ENCODE measurements at places on chromosomes 3 and 15.

- peak; percentile 39 for DNase-seq
Observed at GRCh38 chr15:99504823-99505551, 60.8 kb upstream of the MEF2A start.

GRCh38 chr3:144429719-144430121 is 458.1 kb downstream of the DIPK2A start:
- DNase-seq = peak; percentile 26

GRCh38 chr15:90062023-90062442 is 40.2 kb downstream of the IDH2 start:
- DNase-seq = no peak

GRCh38 chr3:116059421-116060096 is 385.7 kb downstream of the LSAMP start:
- no peak for DNase-seq

DNA sequence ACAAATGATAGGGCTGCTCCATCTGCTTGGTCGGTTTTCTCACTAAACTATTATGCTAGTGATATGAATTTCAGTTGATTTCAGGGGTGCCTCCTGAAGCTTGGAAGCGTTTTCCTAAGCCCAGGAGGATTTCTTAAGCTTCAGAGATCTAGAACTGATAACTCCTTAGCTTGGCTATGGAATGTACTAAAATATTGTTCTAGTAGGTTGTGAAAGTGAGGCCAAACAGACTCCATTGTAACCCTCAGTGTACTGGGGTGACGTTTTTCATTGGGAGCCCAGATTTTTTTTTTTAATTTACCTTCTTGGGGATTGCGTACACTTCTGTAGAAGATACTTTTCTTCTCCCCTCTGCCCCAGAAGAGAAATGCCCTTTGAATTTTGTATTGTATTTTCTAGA is 17.0 kb upstream of the ST3GAL6 start:
- DNase-seq = no peak

DNA sequence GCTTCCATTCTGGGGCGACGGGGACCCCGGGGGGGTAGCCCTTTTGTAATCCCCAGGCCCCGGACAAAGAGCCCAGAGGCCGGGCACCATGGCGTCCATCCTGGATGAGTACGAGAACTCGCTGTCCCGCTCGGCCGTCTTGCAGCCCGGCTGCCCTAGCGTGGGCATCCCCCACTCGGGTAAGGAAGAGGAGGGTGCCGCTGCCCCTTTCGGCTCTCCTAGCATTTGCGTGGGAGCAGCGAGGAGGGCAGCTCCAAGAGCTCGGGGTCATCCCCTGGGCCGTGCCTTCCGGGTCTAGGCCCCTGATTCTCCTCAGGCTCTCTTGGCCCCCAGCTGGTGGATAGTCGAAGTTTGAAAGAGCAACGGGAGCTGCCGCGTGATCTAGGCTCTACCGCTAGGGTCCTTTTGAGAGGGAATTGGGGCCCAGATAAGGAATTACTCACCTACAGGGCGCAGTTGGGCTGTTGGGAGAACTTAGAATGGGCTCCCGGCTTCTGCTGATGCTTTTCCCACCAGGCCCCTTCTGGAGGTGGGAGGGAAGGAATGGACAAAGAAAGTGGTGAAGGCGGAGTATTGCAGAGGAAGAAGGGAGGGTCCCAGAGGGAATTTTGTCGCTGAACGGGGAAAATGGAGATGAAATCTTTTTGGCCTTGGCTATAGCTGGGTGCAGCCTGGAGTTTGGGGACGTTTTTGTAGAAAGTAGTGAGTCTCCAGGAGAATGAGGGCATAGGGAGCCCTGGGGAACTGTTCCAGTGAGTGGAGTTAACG is 615 bp downstream of the VPS18 start:
- DNase-seq = peak; percentile 70

DNA sequence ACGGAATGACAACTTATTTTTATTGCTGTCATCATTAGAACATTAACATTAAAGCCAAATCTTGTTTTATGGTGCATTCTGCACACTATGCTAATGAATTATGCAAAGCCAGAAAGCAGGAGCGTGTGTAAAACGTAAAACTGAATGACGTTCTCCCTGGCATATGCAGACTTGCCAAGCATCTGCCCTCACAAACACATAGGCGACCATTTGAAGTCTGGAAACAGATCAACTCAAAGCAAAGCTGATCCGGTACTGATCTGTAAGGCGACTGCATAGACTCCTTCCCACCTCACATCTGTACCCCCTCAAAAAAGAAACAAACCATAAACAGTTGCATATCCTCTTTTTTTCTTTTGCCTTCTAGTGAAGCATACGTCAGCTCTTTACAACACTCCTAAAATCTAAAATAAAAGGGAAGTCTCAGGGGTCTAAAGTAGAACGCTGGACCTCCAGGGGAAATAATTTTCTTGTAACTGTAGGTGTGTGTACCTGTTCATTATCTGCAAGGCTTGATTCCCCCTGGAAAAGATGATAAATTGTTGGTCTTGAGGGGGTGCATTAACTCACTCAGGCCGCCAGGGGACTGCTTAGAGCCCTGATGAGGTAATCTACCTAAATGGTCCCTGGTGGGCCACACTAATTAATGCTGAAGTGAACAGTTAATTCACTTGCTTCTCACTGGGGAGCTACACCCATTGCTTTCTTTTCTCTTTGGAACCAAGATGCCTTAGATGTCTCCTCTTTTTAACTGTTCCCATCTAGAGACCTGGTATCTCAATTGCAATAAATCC is 231.4 kb downstream of the CDIN1 start:
- no peak for DNase-seq

GRCh38 chr15:41832875-41833274 is 5.0 kb downstream of the JMJD7 start:
- no peak for DNase-seq

DNA sequence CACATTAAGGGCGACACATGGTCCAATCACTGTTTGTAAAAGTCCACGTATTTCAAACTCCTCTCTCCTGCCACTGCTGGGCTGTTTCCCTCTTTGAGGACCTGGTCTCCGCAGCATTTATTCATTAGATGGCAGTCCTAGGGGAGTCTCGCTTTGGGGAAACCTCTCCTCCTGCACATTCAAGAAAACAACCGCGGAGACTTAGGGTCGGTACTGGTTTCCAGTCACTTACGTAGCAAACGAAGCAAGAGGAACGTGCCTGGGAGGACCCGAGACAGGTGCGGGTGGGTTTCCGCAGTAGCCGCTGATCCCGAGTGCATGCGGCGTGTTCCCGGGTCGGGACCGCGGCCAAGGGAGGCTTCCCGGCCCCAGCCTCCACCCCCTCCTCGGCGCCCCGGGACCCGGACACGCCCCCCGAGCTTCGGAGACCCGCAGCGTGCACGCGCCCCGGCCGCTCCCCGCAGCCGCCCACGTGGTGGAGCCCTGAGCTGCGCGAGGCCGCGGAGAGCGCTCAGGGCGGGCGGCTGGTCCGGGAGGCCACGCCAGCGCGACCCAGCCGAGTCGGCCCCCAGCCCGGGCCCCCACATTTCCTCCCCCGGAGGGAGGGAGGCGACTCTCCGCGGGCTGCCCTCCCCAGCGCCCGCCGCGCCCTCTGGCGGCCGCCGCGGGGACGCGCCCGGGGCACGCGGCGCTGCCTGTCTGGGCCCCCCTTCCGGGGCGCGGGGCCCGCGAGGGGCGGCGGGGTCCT is 1.1 kb upstream of the IGF1R start:
- DNase-seq = peak; percentile 89

DNA sequence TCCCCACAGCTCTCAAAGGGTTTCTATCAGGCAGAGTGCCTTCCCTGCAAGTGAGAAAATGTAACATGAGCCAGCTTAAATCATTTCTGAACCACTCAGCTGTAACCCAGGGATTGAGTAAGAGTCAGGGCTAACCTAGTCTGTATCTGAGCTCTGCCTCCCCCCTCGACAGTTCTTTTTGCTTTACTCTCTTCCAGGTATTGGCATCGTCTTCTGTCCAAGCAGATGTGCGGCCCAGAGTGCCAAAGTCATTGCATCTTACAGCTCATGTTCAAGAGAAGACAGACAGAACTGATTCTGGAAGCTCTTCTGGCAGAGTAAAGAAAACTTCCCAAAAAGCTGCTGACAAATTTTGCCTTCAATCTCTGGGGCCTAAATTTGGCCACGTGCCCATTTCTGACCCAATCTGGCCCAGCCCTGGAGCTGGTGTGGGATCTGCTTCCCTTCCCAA is 74.8 kb downstream of the ABHD5 start:
- DNase-seq = no peak

GRCh38 chr3:72782521-72782920 is 65.7 kb downstream of the SHQ1 start:
- DNase-seq = no peak

DNA sequence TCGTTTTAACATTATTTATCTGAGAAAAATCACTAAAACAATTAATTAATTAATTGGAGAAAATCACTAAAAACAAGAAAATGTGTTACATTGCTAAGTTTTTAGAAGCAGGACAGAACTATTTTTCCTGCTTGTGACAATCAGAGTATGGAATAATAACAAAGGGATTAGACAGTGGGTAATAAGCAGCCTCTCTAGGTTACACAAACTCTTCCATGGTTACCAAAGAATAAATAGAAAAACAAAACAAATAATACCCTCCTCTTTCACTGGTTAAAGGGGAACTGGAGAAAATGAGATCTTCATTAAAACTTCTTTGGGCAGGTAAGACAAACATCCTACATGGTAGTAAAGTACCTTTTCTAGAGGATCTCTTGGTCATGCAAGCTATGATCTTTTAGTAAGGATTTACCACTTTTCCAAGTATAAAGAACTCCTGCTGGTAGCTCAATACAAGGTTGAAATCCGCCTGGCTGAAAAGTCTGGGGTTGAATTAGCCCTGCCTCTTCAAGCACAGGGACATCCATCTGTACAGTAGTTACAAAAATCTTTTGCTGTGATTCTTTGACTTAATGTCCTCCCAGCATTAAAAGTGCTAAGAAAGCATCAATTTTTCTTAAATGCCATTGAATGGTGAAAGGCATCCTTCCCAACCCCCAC is 2.5 kb upstream of the PLCH1 start:
- no peak for DNase-seq

- no peak for DNase-seq
Observed at GRCh38 chr3:171688002-171688401, 122.3 kb downstream of the PLD1 start.

GRCh38 chr3:39843440-39843839 is 34.0 kb downstream of the MYRIP start:
- no peak for DNase-seq

DNA sequence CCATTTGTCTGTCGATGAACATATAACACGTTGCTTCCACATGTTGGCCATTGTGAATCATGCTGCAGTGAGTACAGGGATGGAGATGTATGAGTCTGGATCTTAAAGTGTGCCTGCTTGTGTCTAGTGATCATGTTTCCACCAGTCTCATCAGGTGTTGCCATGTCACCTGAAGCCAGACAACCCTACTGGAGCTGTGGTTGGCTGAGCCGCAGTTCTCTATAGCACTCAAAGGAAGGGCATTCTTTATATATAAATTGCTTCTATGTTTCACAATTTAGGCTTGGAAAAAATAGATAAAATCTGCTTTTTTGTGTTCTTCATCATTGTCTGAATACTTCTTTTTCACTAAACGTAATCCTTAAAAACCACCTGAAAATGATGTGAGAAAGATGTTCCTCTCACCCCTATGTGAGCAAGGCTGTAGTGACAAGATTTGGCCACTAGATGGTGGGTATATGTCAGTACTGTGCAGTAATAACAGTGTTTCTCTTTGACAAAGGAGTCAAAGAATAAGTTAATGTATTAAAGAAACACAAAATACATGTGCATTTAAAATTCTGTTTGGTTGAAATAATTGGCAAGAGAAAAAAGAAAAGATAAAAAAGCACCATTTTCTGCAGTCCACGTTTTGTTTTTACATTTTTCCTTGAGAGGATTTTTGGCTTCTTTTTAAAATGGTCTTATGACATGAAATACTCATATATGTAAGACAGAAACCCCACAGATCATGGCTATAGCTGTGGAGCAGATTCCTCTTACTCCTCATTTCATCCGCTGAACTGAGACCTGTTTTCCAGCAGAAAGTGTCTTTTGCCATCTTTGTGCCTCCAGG is 394.5 kb upstream of the DPPA4 start:
- DNase-seq = peak; percentile 15

DNA sequence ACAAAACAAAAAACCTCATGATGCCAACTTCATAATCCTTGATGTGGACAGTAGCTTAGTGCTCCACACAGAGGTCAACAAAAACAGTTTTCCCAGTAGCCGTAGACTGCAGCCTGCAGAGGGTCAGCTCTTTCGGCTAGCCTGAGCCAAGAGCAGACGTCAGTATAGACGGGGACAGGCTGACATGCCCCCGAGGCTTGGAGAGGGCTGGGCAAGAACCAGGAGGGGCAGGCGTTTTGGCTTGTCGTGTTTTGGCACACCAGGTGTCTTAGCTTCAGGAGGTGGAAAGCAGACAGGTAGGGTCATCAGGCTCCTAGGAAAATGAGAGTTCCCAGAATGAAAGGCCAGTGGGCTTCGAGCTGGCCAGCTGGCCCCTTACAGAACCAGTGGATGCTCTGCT is 21.8 kb downstream of the CAND2 start:
- no peak for DNase-seq

DNA sequence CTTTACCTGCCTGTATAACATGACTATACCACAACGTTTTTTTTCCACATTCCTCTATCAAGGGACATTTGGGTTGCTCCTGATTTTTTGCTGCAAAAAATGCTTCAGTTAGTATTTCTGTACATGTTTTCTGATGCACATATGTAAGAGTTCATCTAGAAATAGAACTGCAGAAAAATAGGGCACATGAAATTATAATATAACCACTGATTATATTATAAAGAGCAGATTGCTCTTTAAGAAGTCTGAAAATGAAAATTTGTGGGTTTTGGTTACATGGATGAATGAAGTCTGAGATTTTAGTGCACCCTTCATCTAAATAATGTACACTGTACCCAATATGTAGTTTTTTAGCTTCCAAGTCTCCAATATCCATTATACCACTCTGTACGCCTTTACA is 130.1 kb upstream of the PTX3 start:
- DNase-seq = no peak

DNA sequence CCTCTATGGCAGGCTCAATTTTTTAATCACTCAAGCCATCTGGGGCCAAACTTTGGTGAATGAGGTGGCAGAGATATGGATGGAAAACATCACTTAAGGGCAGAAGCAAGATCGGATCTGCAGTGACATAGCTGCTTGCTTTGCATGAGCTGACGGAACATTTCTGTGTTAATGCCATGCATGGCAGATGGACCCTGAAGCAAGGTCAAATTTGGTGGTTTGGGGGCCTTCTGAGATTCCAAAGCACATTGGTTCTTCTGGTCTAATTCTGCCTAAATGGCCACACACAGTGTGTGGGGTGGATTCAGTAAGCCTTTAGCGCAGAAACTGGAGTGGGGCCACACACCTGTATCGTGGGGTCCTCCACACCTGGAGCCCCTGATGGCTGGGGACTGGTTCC is 38.3 kb upstream of the BCL2L10 start:
- no peak for DNase-seq
